ENCODE measurements at places on chromosomes 7 and 10.

- DNase-seq: peak; percentile 4
These were observed 2.0 kb downstream of the SEMA3D start for GRCh38 chr7:85184599-85185423.

GRCh38 chr7:134941185-134941900 is 45.0 kb upstream of the AGBL3 start:
- DNase-seq: peak; percentile 84

DNA sequence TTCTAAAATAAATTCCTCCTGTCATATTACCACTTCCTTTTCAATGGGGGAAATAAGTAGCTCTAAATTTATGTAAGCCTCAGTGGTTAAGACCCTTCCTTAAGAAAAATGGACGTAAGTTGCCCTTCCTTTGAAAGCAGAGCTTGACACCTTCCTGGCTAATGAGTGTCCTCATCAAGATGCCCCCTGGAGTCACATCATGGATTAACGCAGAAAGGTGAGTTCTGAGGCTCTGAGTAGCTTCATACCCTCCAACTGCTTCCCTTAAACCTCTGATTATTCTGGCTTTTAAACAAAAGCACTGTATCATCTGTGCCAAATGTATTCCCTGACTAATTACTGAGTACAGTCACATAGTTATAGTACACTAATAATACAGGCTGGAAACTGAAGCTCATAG is 14.7 kb downstream of the KCTD7 start:
- DNase-seq: no peak

- no peak for DNase-seq
These were observed 53.7 kb upstream of the MTPN start for GRCh38 chr7:136030867-136031318.

DNA sequence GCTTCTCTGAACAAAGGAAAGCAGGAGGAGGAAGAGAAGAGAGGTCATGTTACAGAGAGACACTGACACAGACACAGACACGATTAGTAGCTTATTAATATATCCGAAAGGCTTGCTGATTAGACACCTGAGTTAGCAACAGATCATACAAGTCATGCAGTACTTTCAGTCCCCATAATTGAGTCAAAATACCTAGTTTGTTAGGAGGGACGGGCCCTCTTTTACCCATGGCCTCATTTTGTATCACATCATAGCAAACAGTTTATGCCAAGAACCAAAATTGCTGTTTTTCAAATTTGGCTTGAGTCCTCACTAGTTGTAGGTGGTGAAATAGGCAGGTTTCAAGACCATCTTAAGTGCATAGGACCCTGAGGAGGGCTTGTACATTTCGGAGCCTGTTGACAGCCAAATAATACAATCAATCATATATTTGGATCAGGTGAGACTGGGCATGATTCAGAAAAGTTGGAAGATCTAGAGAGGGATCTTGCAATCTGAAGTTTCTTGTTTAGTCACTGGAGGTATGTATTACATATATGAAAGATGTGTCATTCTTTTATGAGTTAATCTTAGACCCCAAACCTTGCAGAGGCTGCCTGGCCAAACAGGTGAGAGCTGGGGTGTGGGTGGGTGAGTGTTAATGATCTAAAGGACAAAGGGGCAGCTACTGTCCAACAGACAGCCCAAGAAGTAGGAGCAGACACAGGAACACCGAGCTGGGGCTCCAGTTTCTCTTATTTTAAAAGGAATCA is 65.4 kb downstream of the PRPF18 start:
- no peak for DNase-seq

DNA sequence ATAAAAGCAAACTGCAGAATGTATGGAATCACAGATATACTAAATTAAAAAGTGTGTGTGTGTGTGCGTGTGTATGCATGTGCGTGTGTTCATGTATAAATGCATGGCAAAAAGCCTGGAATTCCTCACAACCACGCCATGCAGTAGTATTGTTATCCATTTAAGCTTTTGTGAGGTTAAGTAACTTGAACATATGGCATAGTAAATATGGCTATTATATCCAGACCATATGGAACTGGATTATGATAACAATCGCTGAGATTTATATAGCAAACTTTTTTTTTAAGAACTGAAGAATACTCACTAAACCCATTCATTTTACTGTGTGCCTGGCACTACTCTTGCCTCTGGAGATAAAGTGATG is 22.3 kb upstream of the NANOS1 start:
- DNase-seq: no peak

GRCh38 chr7:150973571-150974451 is 4.3 kb downstream of the KCNH2 start:
- no peak for DNase-seq

GRCh38 chr7:95435422-95435780 is 573 bp upstream of the PON2 start:
- DNase-seq: no peak
